ENCODE measurements at places on chromosomes 3 and 15.
A peak's percentile ranks its signal among the peaks of the same experiment; 100 is the strongest.

DNA sequence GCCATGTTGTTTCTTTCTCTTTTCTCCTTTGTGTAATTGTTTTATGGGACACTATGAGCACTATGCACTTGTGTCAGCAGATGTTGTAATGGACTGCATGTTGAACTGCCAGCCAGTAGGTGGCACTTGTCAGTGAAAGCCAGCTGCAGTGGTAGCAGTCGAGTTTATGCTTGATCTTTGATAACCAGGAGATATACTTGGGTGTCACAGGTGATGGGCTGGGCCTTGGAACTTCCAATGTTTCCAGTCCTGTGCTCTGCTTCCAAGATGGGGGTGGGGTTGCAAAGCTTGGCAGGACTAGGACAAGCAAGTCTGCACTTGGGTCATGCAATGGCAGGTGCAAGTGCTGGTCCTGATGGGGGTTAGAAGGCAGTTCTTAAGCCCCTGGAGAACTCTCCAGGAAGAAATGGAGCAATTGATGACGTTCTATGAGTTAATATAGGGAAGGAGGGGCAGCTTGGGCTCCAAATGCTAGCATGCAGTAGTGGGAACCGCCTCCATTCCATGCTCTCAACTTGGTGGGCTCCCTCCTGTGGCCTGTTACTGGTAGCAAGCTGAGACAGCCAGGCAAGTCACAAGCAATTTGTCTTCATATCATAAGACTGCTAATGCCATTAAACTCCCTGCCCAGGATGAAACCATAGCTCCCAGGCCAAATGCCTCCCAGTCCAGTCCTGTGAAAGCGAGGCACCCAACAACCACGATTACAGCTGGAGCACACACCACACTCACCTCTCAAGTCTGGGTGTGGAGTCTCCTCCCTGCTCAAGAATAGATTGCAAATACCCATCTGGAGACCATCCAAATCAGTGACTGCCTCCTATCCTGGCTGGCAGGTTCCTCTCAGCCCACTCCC is 287.2 kb downstream of the CGGBP1 start:
- no peak overlapping the region for H3K27ac ChIP-seq
- no peak overlapping the region for H3K4me3 ChIP-seq
- DNase-seq: peak; percentile 1
- H3K36me3 ChIP-seq: no peaks in the 10 kb centered on the region
- no peaks in the 10 kb centered on the region for H3K4me1 ChIP-seq
- H3K27me3 ChIP-seq: no peaks in the 10 kb centered on the region

DNA sequence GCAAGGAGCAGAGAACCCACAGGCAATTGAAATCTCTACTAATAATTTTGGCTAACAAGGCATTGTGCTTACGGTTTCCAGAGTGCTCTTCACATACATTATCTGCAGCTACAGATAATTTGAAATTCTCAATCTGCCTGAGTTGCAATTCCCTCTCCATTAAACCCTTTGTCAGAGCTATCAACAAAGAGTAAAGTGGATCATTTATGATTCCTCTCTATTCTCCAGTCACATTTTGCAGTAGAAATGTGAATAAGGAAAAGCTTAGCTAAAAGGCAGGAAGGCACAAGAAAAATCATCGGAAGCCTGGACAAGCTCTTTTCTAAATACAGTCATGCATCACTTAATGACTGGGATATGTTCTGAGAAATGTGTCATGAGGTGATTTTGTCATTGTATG is 49.6 kb downstream of the FAM98B start:
- H3K36me3 ChIP-seq: no peaks in the 10 kb centered on the region
- no peak for DNase-seq
- H3K4me3 ChIP-seq: no peak overlapping the region
- H3K27me3 ChIP-seq: no peaks in the 10 kb centered on the region

DNA sequence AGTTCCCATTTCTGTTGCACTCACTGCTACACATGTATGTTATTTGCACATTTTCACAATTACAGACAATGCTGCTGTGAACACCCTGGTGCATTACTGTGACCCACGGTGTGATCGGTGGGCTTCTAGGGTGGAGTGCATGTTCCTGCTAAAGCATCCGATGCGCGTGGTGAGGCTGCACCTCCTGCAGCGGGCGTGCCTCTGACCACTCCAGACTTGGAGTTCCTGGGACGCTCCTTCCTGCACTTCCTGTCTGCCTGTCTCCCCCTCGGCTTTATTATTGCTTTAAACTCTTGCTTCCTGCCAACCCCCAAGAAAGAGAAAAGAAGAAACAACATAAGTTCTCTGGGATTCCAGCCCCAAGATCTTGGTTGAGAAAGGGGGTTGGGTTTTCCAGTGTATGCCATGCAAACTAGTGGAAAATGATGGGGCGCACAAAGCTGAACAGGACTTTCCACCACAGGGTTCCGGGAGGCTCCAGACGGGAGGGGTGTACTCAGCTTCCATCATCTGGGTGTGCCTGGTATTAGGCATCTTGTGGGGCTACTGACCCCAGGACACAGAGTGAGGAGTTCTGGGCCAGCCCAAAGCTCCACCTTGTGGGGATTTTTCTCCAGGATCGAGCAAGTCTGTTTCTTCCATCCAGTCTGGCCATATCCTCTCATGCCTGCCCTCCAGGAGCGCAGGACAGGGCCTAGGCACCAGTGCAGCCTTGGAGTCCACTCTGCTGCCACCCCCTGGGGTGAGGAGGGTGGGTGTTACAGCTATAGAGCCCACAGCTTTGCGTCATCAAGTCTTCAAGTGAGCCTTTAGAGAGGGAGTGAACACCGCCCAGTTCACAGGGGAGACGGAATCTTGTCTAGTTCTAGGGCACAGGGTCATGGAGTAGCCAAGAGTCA is 11.2 kb downstream of the RPL32 start:
- H3K27ac ChIP-seq: no peak overlapping the region
- H3K4me1 ChIP-seq: no peaks in the 10 kb centered on the region
- H3K36me3 ChIP-seq: peaks cover 49% of the 10 kb centered on the region

DNA sequence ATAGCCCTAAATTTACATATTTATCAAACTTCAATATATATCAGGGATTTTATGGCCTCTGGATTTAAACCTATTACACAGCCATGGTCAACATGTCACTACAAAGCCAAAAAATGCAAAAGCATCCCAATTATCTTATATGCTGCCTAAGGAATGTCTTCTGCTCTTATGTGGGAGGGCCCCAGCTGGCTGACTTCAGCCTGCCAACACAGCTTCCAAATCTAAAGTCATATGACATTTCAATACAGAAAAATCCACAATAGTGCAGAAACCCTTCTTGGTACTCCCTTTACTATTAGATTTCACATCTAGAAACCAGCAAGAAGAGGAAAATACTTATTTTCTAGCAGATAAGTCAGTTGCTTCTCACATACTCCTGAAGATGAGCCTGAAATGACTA is 6.4 kb downstream of the PFN2 start:
- no peaks in the 10 kb centered on the region for H3K27me3 ChIP-seq
- H3K27ac ChIP-seq: no peak overlapping the region
- peak; percentile 33 for DNase-seq
- peaks cover 5% of the 10 kb centered on the region for H3K4me1 ChIP-seq
- H3K4me3 ChIP-seq: no peak overlapping the region
- peaks cover 16% of the 10 kb centered on the region for H3K36me3 ChIP-seq

GRCh38 chr3:111737706-111738086 is 121.4 kb upstream of the PHLDB2 start:
- H3K4me3 ChIP-seq: no peak overlapping the region
- DNase-seq: peak; percentile 98
- no peak overlapping the region for H3K27ac ChIP-seq
- H3K27me3 ChIP-seq: peaks cover 13% of the 10 kb centered on the region
- no peaks in the 10 kb centered on the region for H3K36me3 ChIP-seq

DNA sequence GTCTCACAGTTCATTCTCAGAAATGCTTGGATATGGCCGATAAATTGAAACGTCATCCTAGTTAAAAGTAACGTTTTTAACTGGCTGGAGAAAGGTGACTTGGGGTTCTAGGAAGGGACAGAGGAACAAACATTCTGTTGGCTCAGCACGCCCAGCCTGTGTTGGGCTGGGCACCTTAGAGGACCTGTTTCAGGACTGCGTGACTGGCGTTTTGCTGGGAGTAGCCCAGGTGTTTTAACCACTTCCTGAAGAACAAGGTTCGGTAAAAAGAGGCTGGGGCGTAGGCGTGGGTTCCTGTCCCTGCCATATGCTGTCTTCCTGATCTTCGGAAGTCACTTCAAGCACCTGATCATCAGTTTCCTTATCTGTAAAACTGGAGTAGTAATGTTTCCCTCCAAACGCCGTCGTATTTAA is 1.1 kb upstream of the TLNRD1 start:
- no peak for DNase-seq
- no peak overlapping the region for H3K4me3 ChIP-seq
- peaks cover 13% of the 10 kb centered on the region for H3K4me1 ChIP-seq
